CD4-positive, alpha-beta T cell treated with Interleukin-6 for 4 hours (primary cell): ENCODE measurements at places on chromosomes 6 and 20.

DNA sequence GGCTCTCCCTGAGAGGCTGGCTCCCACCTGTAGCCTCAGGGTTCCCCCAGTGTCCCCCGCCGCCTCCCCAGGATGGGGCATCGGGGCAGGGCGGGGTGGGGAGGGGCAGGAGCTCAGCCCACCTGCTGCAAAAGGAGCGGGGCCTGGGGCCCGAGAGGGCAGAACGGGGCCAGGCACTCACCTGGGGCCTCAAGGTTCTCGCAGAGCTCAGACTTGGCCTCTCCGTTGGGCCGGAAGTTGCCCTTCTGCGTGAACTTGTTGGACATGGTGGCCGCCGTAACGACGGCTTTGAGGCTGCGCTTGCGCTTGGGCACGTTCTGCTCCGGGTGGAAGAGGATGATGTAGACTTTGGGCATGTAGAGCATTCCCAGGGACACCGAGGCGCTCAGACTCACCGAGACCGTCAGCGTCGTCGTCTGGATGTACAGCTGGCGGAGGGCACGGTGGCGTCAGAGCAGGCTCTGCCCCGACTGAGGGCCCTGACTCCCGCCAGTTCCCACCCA, 117.9 kb downstream of the GRM4 start:
- no peak for DNase-seq

- DNase-seq = no peak
Measured at GRCh38 chr6:121596441-121596840, 161.0 kb downstream of the GJA1 start.

DNA sequence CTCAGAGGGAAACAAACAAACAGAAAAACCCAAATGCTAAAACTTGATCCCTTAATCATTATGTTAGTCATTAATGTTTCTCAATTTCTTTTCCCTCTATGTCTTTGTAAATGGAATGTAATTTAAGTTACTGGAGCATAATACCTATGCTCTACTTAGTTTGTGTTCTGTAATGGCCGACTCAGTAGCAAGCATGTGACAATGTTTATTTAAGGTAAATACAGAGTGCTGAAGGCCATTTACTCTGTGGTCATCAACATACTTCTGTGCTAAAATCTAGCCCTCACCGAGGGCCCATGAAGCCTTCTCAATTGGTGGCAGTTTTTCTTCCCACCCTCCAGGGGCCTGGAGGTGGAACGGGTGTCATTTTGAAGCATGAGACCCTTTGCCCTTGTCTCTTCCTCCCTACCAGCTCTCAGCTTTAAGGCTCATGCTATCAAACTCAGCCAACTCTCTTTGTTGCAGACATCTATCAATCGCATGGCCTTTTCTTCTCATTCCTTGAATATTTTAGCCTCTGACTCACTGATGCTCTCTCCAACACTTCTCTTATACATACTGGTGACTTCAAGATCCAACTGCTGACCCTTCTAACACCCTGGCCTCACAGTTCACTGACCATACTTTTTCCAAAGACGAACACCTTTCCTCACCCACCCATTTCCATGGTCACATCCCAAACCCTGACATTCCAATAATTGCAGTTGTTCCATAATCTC, 48.2 kb downstream of the STX7 start:
- no peak for DNase-seq

DNA sequence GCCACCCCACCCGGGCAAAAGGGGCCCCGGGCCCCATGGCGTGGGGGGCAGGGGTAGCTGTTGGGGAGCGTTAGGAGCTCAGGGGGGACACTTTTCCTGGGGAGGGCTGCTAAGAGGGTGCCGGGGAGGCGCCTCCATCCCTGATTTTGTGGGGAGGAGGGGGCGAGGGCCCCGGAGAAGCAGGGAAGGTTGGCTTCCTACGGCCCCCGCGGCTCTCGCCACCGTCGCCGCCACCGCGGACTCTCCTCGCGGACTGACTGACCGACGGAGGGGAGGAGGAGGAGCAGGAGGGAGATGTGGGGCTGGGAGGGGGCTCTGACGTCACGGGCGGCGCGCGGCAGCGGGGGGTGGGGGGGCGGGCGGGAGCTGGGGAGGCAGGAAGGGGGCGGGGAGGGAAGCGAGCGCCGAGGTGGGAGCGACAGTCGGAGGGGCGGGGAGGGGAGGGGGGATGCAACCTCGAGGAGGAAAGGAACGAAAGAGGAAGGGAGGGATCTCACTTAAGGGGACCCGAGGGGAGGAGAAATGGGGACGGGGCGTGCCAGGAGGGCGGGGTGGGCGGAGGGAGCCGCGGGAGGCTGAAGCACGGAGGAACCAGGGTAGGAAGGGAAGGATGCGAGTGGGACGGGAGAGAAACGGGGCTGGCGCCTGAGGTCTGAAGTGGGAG, 5.1 kb downstream of the GABBR1 start:
- peak; percentile 79 for DNase-seq

GRCh38 chr20:47093320-47093966, 198.8 kb downstream of the EYA2 start:
- no peak for DNase-seq
